ENCODE measurements at places on chromosomes 2 and 18.

DNA sequence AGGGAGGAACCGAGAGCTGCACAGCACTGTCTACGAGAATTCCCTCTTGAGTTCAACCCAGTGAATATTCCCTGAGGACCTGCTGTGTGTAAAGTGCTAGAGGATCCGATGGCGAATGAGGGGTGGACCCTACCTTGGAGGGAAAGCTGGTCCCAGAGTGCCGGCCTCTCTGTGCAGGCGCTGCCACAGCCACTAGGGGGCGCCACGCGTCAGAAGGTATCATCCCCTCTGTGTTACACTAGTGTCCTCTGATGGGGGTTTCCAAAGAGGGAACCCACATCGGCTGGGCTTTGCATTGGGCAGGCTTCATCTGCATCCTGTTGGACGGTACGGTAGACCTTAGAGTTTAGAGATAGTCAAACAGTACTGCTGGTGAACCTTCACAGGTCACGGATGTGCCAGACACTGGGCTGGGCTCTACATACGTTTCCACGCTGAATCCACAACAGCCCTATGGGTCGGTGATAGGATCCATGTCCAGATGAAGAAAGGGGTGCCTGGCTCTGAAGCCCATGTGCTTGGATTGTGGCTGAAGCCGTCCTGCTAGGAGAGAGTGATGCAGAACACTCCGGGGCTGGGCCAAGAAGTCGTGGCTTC, 39.0 kb downstream of the COA5 start:
- no peak for DNase-seq

GRCh38 chr2:145025382-145025781, 505.5 kb upstream of the ZEB2 start:
- DNase-seq = no peak

GRCh38 chr18:74589811-74590210, 7.9 kb upstream of the ZNF407 start:
- no peak for DNase-seq

- DNase-seq = peak; percentile 38
Measured at GRCh38 chr18:22556222-22557167, 138.8 kb upstream of the CTAGE1 start.

DNA sequence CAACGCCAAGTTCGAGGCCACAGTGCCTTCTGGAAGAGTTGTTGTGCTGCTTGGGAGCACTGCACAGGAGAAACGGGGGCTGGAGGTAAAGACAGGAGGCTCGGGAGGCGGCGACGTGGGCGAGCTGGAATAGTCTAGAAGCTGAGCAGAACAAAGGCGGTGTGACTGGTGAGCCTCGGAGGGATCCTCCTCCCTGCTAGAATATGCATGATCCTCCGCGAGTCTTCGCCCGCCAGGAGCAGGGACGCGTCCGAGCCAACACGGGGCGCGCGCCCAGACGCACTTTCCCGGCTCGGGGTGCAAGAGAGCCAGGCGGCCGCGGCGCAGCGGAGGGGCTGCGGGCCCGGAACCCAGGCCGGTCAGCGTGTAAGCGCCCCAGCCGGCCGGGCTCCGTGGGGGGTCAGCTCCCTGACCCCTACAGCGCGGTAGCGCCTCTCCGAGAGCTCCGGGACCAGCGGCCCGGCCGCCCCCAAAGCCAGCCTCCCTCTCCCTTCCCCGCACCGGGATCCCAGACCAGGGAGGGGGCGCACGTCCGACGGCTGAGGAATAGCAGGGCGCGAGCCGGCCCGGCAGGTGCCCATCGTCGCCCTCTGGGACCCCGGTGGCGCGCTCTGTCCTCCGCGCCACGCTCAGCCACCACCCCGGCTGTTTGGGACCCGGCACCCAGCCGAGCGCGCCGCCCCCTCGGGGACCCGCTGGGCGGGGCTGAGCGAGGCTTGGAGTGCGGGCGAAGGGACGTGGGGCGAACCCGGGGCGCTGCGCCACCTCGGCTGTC, 62.5 kb downstream of the GNAL start:
- DNase-seq = no peak

DNA sequence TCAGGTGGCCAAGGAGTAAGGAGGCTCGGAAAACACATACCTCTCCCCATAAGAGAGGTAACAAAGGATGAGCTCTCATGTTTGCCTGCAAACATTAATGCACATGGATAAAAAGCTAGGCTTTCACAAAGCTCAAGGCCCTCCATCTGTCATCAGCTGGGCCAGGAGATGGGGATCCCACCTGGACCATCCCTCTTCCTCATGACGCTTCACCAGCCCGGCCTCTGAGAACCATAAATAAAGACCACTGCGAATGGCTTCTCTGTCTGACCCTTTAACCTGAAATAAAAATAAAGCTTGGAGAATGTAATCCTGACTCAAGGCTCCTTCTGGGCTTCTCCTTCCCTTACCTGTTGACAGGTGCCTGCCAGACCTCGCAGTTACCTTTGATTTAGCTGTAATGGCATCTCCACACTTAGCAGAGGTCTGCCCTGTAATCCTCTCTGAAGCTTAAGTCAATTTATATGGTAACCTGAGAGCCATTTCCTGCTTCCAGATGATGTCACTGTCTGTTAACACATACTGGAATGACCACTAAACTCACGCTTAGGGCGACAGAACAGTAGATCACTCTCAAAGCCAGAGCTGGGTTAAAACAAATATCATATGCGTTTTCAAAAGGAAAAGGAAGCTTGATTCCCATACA, 29.3 kb upstream of the FOXI3 start:
- peak; percentile 2 for DNase-seq

Data from astrocyte of the spinal cord (primary cell).